ENCODE measurements at places on chromosomes 16 and 17.

DNA sequence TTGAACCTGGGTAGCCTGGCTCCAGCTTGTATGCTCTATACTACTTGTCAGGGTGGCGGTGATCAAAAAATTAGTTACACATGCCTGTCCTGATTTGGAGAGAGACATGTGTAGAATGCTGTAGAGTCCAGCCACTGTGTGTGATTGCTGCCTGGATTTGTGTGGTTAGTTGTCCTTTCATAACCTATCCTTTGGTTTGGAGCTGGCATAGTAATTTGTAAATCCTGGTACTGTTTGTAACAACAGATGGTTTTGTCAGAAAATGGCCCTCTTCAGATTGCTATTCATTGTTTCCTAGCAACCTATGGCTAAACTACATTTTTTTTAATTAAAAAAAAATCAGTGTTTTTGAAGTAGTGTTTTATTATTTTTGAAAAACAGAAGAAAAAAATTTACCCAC, 30.5 kb downstream of the ETV4 start:
- no peak for DNase-seq

DNA sequence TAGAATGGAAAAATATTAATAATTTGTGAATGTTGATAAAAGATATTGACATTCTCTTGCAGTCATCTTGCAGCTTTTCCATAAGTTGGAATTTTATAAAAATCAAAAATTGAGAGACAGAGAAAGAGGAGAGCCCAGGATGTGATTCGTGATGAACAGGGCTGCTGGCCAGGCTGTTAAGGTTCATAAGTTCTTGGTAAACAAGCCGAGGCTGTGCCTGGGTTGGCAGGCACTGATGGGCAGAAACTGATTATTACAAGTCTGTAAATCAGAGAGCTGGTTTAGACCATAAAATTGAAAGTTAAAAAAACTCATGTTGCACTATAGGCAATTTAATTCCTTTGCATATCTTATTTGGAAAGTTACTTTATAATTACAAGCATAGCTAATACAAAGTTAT, 533.7 kb downstream of the HAPSTR1 start:
- no peak for DNase-seq

- DNase-seq: no peak
Observed at GRCh38 chr17:45975640-45976295, 23.3 kb upstream of the STH start.

DNA sequence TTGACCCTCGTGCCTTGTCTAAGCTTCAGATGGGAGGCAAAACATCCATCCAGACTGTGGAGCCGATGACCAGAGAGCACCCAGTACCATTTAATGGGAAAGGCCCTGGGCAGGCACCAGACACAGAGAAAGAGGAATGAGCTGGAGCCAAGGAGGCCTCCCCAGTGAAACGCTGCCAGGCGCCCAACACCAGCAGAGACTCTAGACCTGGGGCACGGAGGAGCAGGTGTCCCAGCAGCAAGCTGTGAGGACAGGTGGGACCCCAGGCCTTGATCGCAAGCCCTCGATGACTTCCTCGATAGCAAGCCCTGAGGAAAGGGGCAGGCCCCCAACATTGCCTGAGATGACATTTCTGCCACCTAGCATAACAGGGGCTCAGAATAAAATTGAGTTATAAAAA, 62.2 kb upstream of the SIAH1 start:
- no peak for DNase-seq

DNA sequence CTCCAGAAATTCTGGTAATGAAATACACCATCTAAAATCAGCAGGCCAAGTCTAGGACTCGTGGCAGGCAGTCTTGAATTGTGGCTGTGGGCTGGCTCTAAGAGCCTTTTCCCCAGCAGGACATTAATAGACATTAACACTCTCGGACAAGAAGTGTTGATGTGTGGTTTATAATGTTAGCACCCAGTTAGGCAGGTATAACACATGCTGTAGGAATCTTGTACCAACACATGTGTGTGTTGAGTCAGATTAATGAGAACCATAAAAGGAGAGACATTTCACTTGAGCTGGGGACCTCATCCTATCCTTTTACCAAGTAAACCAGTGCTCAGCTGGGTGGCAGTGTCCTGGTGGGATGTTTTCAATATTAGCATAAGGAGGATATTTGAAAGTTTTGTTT, 264.5 kb downstream of the FTO start:
- DNase-seq: no peak

DNA sequence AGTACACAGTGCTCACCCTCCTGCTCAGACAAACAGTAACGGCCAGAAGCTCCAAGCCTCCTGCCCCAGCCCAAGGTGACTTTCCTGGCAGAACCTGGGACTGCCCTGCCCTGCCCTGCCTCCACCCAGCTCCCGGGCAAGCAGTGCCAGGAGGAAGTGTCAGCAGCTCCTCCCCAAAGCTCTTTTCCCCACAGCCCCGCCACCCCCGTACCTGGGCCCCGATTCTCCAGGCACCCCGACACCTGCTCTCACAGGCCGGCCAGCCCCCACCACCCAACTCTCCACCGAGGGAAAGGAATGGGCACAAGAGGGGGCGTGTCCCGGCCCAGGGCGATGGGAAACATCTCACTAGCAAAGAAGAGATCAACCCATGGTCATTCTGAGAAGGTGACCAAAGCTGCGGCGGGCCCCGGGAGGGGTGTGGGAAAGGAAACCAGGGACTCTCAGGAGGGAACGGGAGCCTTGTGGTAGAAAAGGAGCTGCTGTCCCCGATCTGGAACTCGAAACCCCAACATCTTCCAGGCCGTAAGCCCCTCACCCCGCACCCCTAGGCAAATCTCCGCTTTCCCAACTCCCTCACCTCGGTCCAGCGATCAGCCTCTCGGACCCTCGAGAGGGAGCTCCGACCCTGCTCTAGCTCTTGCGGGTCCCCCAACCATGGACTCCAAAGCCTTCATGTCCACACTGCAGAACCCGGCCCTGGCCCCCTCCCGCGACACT, 1.2 kb downstream of the BCAR1 start:
- DNase-seq: no peak

DNA sequence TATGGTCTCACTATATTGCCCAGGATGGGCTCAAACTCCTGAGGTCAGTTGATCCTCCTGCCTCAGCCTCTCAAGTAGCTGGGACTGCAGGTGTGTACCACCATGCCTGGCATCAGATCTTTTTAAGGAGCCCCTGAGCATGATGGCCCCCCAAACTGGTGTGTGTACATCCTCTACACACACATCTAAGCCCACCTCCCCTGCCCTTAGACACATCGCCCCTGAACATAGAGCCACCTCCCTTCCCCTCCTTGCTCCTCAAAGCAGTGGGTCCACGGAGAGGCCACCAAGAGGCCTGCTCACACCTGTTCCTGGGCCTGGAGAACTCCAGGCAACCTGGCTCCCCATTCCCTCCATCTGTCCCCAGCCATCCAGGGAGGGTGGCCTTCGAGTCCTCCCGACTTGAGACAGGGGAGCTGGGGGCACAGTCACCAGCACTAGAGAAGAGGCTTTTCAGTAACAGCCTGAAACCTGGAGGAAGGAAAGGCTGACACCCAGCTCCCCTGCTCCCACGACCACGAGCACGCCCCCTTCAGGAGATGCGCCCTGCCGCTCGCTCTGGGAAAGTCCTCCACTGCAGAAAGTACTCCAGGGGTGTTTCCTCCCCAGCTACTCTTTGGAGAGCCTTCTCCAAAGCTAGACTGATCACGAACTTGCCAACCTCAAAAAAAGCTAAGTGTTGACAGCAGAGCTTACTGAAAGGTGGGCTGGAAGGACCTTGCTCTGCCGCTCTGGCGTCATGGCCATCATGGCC, 12.6 kb upstream of the PRR29 start:
- no peak for DNase-seq

GRCh38 chr16:27301236-27301861, 12.4 kb upstream of the IL4R start:
- DNase-seq: no peak

GRCh38 chr17:71003736-71004135, 834.4 kb downstream of the KCNJ2 start:
- DNase-seq: no peak

DNA sequence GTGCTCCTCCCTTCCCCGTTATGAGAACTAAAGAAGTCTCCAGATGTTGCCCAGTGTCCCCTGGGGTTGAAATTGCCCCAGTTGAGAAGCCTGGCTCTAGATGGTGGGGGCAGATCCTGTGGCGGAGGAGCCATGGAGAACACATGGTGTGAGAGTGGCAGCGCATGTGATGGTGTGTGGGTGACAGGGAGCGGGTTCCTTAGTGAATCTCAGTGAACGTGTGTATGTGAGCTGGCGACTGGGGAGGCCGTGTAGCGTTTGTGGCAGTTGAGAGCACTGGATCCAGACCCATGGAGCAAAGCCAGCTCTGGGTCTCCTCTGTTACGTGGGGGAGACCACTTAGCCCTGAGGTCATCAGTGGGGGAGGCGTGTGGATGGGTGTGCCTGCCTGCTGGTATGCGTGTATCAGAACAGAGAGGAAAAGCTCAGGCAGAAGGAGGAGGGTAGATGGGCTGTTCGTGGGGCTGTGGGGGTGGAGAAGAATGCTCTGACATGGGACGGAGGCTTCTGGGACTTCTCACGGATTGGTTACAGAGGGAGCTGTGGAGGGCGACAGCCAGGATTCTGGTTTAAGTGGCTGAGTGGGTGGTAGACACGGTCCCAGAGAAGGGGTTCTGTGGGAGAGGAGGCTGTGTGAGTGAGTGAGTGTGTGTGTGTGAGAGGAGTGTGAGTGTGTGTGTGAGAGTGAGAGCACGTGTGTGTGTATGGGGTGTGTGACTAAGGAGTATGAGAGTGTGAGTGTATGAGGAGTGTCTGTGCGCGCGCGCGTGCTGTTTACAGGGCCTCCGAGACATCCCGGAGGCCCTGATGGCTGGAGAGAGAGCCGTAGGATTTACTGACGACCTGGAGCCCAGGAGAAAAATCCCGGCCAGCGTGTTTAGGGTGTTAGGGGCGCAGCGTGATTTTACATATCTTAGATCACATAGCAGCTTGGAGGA, 193.8 kb downstream of the SNX29 start:
- DNase-seq: no peak

- no peak for DNase-seq
Observed at GRCh38 chr17:15456496-15456895, 10.9 kb downstream of the CDRT4 start.

DNA sequence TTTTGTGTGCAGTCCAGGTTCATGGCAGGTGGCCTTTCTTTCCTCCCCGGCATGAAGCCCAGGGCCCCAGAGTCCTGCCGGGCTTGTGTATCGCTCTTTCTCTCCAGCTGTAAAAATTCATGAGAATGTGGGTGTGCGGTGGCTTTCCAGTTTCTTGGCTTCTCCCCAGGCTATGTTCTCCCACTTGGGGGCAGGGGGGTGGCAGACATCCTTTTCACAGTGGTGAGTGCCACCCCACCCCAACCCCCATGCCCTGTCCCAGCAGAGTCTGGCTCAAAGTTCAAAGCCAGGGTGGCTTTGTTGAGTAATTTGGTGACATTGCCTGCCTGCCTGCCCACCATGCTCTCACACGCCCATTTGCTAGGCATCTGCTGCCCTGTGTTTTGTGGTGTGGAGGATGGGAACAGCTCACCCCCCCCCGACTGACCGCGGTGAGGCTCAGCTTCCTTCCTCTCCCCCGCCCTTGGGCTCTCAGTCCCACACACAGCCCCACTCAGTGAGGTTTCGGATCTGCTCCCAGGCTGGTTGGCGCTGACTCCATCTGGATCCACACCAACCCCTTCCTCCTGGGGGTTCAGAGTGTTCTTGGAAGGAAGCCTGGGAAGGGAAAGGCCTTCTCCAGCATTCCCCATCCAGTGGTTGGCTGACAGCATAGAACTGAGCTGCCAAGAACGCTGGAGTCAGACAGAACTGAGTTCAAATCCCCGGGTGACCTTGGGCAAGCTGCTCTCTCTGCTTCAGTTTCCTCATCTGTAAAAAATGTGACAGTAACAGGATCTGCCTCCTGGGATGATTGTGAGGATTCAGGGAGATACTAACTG, 36.0 kb downstream of the CHD9 start:
- peak; percentile 84 for DNase-seq

GRCh38 chr16:28974007-28974436, 556 bp upstream of the SPNS1 start:
- peak; percentile 31 for DNase-seq

GRCh38 chr17:68892658-68893057, 62.5 kb downstream of the ABCA8 start:
- DNase-seq: no peak

DNA sequence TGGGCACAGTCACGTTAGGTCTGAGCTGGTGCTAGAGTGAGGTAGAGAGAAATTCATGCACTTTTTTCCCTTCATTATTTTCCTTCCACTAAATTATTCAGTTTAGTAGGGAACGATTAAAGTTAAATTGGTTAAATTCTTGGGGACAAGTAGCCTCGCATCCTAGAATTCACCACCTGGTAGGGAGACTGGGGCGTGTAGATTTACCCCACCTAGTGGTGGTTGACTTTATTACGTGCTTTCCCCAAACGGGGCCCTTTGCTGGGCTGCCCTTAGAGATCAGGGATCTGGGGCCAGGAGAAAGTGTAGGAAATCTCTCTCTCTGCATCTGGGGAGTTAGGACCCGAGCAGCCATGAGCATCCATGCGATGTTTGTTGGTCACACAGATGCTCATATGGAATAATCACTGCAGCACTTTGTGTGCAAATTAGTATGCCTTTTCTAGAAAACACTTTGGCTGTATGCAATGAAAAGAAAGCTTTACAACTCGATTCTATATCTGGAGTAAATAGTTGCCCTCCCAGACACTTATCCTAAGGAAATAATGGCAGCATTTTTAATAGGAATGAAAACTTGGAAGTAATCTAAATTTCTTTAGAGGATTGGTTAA, 107.0 kb downstream of the PLCG2 start:
- DNase-seq: peak; percentile 58

DNA sequence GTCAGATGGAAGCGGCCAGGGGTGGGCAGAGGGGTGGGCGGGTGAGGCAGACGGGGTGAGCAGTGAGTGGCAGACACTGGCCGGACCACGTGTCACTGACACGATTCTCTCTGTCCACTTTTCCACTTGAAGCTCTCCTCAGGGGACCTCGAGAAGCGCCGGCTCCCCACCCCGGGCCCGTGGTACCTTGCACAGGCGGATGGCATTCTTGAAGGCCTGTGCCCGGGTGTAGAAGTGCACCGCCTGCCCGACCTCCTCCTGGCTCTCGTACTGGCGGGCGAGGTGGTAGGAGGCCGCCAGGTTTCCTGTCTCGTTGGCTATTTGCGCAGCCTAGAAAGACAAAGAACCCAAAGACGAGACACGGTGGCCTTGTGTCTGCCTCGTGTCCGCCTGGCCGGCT, 9.1 kb upstream of the TMEM204 start:
- no peak for DNase-seq

DNA sequence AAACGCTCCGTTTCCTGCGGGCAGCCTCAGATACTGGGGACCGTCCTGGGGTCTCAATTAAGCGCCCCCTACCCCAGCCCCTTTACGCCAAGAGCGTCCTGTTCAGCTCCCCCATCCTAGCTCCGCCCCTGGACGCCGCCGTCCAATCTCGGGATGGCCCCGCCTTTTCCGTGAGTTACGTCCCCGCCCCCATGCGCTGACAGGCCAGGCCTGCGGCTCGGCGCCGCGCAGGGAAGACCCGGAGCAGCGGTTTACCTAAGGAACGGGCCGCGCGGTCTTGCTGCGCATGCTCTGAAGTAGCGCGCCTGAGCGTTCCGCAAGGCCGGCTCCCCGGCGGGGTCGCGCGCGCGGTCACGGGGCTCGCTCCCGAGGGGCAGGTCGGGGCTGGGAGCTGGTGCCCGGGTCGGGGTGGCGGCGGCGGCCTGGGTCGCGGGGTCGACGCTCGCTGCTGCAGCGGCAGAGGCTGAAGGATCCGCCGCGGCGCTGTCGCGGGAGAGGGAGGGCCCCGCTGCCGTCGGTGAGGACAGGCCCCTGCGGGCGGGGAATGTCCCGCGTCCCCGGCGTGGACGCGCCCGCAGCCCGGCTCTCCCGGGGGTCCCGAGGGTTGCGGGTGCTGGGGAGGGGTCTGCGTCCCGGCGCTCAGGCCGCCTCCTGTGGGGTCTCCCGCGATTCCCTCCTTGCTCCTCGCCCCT, at the start of gene FLYWCH1:
FLYWCH1 (plus strand) TSS at position 294 of the 692 bp plus-strand sequence. CDS start 17,755 bp downstream, outside the sequence.
- peak; percentile 98 for DNase-seq

- no peak for DNase-seq
Observed at GRCh38 chr16:85415196-85416090, 197.7 kb upstream of the GSE1 start.
